Cerebellar cortex (tissue), 1 donor: ENCODE measurements at places on chromosomes 4 and X.

- no peak for DNase-seq
Measured at GRCh38 chr4:28709891-28710290, 1849.2 kb downstream of the STIM2 start.

DNA sequence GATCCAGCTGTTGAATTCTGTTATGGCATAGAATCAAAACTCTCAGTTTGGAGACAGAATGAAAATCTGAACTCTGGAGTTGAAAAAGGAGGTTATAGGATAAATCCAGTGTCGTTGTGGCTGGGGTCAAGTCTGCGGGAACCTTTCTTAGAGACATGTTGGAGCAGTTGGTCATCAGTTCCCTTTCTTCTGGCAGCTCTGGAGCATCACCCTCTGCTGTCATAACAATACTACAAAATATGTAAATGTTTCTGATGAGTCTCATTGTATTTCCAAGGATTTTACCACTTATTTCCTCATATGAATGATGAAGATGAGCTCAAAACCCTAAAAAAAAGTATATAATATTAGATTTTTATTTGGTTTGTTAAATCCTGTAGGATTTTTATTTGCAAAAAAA, 7.5 kb downstream of the TLR10 start:
- DNase-seq: no peak

DNA sequence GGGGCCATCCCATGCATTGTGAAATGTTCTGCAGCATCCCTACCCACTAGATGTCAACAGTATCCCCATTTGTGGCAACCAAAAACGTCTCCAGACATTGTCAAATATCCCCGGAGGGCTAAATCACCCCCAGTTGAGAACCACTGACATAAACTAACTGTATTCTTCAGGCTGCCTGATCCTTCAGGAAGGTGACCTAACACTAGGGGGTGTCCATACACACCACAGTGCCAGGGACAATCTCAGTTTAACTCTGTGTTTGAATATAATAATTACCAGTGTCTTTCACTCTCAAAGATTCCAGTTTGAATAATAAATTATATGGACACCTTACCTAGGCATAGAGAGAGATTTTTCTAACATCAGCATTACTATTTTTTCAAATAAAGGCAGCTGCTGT, 6.4 kb downstream of the ACE2 start:
- no peak for DNase-seq

DNA sequence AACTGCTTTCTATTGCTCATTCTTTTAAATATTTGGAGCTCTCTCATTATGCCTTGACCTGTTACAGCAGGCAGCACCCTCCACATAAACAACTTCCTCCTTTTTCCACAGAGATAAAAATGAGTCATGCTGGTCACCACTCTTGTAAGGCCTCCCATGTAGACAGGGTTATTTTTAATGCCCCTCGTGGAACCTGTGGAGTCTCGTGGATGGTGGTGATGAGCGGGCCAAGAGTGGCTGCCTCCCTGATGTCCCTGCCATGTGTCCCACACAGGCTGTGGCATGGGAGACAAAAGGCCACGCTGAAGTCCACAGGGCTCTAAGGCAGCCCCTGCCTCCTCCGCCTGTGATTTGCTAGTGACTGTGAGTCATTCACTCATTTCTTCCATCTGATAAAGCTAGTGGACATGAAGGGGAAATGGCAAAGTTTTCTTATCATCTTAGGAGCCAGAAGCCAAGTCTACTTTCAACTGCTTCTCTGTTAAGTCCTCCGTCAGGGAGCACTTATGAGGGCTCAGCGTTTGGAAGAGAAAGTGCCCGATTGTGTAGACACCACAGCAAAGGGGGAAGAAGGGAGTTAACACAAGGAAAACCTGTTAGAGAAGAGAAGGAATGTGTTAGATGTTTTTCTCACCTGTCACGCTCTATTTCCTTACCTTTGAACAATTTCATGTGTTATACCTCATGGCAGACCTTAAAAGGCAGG, 121.6 kb upstream of the FAT1 start:
- peak; percentile 20 for DNase-seq

DNA sequence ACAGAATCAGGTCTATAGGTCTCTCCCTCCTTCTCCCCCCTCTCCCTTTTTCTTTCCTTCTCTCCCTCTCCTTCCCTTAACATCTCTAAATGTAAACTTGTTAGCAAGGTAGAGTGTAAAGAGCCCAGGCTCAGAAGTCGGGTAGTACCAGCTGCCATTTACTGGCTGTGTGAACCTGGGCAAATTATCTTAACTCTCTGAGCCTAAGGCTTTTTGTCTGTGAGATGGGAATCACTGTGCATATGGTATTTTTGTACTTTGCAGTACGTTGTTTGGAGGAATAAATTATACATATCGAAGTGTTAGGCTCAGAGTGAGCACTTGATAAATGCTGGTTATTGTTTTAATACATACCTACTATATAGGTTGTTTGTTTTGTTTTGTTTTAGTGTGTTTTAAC, 154.0 kb downstream of the RBMX2 start:
- DNase-seq: no peak

DNA sequence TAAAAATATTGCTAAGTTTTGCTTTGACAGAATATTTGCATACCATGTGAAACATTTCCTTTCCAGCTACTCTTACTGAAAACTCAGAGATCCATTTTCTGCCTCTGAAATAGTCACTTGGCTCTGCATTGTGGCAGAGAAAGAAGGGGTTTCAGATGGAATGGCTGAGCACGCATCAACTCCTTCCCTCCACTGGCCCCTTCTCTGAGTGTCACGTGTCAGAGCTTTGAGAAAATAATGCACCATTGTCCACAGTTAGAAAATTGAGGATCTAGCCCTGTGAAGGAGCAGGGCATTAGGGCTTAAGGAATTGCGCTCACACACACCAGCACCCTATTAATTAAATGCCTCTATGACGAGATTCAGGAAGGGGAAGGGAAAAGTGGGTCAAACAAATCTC, 78.8 kb upstream of the FAT4 start:
- no peak for DNase-seq

GRCh38 chr4:78214078-78214477, 157.0 kb downstream of the FRAS1 start:
- no peak for DNase-seq

DNA sequence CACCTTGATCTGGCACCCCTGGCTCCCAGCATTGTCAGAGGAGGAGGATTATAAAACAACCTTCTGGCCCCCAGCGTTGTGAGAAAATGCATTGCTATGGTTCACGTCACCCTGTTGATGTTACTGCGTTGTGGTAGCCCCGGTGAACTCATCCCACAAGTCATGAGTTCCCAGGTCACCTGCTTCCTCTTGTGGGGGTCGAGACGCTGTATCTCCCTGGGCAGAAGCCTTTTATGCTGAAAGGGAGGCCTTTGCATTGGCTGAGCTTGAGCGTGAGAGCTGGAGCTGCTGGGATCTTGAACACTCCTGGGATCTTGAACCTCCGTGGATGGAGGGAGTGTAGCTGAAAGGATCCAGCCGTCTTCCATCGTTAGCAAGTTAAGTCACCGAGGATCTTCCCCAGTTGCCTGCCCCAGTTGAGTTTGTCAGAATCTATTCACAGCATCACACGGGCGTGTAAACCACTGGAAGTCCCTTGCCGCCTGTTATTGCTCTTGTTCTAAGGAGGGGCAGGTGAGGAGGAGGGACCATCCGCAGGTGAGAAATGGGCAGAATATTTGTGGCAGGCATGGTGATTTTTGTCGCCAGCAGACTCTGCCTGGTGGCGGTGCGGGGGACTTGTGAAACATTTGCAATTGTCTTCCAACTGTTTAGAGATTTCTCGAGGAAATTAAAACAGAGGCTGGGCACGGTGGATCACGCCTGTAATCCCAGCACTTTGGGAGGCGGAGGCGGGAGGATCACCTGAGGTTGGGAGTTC, 299.9 kb downstream of the ASMT start:
- no peak for DNase-seq

- no peak for DNase-seq
Measured at GRCh38 chr4:139744232-139744631, 78.6 kb downstream of the MGST2 start.

- no peak for DNase-seq
Measured at GRCh38 chr4:2172161-2172560, 69.8 kb downstream of the HAUS3 start.

DNA sequence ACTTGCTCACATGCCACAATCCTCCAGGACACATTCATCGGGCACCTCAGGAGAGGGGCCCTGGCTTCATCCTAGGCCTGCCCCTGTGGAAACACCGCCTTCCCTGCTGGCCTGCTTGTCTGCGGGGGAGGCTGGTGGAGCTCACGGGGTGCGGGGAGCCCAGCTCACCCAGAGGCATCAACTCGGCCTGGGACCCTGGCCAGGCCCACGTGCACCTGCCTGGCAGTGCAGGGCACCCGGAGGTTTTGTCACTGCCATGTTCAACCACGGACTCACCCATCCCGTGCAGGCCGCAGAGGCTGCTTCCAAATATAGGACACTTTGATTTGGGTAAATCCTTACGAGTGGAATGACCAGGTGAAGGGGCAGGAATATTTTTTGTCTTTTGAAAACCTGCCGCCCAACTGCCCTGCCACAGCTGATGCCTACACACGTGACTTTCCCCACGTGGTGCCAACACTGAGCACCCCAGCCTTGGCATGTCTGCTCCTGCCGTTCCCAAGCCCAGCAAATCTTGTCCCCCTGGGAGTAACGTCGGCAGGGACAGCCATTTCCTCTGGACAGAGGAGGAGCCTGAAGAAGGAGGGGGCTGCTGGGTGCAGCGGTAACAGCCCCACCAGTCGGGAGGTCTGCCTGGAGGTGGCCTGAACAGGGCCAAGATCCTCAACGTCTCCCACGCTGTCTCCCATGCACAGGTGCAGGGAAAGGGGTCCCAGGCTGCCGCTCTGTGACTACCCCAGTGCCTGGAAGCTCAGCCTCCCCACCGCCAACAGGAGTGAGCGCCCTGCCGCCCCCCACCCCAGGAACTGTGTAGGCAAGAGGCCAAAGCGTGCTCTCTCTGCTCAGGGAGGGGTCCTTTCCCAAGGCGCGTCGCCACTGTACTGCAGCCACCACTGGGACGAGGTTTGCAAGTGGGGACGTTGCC, 8.5 kb downstream of the MXD4 start:
- peak; percentile 37 for DNase-seq

GRCh38 chrX:73916931-73917667, 354.1 kb downstream of the CHIC1 start:
- DNase-seq: no peak

GRCh38 chrX:118862091-118862490, 38.5 kb downstream of the ZCCHC12 start:
- no peak for DNase-seq

DNA sequence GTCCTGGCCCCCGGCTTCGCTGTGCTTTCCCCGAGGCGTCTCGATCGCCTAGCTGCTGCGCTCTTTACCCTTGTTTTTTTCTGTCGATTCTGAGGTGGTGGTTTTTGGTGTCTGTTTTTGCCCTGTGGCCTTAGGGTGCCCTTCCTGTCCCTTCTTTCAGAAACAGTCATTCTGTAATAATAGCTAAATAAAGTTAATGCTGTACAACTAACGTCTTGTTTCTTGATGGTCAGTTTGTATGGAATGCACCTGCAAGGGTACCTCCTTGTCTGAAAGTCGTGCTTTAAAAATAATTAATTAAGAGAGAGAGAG, 686 bp downstream of the FIP1L1 start:
- DNase-seq: no peak

DNA sequence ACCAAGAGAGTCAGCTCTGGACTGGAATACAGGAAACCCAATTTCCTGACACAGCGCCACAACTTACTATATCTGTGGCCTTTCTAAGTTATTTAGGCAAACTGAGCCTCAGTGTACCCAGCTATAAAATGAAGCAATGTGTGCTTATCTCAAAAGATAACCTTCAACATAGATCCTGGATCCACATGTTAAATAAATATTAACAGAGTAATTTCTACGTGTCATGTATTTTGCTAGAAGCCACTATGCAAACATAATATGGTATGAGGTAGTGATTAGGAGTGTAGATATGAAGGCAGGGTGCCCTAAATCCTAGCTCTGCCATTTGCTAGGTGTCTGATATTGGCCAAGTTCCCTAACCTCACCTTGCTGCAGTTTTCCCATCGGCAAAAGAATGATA, 527.0 kb downstream of the RAB28 start:
- no peak for DNase-seq

DNA sequence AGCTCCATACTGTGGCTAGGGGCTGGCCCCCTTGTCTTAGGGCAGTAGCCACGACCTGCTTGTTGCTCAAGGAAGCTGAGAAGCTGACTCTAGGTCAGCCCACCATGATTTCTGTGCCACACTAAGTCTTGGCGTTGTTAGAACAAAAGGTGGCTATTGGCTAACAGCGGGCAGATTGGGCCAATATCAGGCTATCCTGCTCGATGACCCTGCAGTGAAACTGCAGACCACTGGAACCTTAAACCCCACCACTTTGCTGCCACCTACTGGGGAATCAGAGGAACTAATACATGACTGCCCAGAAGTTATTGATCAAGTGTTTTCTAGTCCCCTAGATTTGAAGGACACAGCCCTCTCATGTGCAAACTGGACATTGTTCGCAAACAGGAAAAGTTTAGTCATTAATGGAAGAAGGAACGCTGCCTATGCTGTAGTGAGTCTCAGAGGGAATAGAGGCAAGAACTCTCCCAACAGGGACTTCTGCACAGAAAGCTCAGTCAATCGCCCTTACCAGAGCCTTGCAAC, 17.0 kb upstream of the PAPSS1 start:
- peak; percentile 61 for DNase-seq

- no peak for DNase-seq
Measured at GRCh38 chr4:144757969-144758368, 112.0 kb downstream of the HHIP start.

DNA sequence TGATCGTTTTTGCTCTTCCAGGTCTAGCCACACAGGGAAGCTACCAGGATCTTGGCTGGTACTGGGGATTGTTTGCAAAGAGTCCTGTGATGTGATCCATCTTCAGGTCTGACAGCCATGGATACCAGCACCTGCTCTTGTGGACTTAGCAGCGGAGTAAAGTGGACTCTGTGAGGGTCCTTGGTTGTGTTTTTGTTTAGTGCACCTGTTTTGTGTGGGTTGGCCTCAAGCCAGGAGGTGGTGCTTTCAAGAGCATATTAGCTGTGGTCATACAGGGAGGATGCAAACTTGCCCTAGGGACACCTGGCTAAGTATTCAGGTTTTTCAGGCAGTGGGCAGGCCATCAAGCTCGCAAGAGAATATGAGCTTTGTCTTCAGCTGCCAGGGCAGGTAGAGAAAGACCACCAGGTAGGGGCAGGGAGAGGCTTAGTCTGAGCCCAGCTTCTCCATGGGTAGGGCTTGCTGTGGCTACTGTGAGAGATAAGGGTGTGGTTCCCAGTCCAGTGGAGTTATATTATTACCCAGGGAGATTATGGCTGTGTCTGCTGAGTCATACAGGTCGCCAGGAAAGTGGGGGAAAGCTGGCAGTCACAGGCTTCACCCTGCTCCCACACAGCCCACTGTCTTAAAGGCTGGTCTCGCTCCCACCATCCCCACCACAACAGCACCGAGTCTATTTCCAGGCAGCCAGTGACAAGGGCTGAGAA, 293.7 kb downstream of the PCDH18 start:
- no peak for DNase-seq

DNA sequence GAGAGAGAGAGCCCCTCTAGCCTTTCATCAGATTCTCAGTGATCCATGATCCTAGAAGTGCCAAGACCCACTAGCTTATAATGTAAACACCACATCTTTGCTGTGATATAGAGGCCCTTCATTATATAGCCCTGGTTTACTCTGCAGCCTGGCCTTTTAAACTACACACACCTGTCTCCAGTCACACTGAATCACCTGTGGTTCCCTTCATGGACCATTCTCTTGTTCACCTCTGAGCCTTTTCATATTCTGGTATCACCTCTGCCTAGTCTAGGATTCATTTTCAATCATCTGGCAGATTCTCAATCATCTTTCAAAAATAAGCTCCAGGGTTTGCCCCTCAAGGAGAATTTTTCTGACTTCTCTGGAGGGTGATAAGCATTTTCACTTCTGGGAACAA, 50.0 kb upstream of the CD40LG start:
- no peak for DNase-seq

- no peak for DNase-seq
Measured at GRCh38 chr4:187171706-187172339, 448.2 kb upstream of the FAT1 start.
